ENCODE measurements at places on chromosomes 1 and 21. TPM values are rescaled to one million over a fixed set of nuclear protein-coding genes. Genes with fewer than 3 reads are reported as not detected.

GRCh38 chr1:78493451-78493850 lies 2.7 kb downstream of the PTGFR start:
- no peak for DNase-seq

The RGS2 gene
- total RNA-seq: 13.9 TPM

GRCh38 chr1:6338695-6339094 lies 54.9 kb downstream of the ACOT7 start:
- peak; percentile 45 for DNase-seq

GRCh38 chr1:73770109-73770905 lies 427.7 kb downstream of the LRRIQ3 start:
- DNase-seq: no peak

The SH2D5 gene
- 7.2 TPM for total RNA-seq
